DMS153 (cell line): ENCODE measurements at places on chromosomes 1 and 21.

- DNase-seq: no peak
Observed at GRCh38 chr1:88979749-88980116, 12.7 kb downstream of the KYAT3 start.

- no peak for DNase-seq
Observed at GRCh38 chr21:26077521-26077920, 93.0 kb downstream of the APP start.

DNA sequence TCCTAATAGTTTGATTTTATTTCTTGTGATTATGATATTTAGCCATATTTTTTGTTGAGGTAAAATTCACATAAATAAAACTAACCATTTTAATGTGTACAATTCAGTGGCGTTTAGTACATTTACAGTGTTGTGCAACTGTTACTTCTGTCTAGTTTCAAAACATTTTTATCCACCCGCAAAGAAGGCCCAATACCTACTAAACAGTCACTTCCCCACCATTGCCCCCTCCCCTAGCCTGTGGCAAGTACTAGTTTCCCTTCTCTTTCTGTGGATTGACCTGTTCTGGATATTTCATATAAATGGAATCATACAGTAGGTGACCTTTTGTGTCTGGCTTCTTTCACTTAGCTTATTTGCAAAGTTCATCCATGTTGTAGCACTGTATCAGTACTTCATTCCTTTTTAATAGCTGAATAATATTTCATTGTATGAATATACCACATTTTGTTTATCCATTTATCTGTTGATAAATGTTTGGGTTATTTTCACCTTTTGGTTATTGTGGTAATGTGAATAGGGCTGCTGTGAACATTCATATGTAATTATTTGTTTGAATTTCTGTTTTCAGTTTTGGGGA lies 4.1 kb downstream of the FLVCR1 start:
- no peak for DNase-seq

DNA sequence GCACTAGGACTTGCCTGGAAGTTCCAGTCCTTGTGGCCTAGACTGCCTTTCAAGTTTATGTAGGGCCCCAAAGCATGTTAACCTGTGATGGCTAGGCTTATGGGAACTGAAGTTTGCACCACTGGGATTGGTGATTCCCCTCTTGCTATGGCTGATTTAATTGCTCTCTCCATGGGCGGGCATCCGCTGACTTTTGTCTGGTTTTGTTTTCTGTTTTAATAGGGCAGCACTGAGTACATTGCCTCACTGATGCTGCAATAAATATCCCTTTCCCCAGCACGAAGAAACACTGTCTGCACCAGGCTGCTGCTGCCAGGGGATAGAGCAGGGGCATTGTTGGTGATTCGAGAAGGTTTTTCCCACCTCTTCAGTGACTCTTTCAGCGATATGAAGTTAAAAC lies 73.3 kb upstream of the PDE4B start:
- DNase-seq: no peak

- no peak for DNase-seq
Observed at GRCh38 chr1:84598846-84599741, 24.9 kb upstream of the CTBS start.

- no peak for DNase-seq
Observed at GRCh38 chr1:201631037-201631436, 92.1 kb downstream of the NAV1 start.

GRCh38 chr1:166139735-166140134 lies 27.1 kb downstream of the FAM78B start:
- no peak for DNase-seq

DNA sequence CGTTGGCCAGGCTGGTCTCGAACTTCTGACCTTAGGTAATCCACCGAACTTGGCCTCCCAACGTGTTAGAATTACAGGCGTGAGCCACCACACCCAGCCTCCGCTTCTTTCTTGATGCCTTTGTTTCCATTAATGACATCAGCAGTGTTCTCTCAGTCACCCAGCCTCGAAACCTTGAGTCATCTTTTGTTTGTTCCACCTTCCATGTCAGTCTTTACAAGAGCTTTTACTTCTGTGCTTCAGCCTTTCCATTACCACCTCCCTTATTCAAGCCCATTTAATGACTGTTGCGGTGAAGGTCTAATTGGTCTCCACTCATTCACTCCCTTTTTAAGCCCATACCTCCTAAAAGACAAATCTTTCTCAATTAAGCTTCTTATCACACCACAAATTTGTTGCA lies 146.6 kb upstream of the ADGRL2 start:
- DNase-seq: no peak

- no peak for DNase-seq
Observed at GRCh38 chr1:84773933-84774497, 83.8 kb upstream of the SSX2IP start.

DNA sequence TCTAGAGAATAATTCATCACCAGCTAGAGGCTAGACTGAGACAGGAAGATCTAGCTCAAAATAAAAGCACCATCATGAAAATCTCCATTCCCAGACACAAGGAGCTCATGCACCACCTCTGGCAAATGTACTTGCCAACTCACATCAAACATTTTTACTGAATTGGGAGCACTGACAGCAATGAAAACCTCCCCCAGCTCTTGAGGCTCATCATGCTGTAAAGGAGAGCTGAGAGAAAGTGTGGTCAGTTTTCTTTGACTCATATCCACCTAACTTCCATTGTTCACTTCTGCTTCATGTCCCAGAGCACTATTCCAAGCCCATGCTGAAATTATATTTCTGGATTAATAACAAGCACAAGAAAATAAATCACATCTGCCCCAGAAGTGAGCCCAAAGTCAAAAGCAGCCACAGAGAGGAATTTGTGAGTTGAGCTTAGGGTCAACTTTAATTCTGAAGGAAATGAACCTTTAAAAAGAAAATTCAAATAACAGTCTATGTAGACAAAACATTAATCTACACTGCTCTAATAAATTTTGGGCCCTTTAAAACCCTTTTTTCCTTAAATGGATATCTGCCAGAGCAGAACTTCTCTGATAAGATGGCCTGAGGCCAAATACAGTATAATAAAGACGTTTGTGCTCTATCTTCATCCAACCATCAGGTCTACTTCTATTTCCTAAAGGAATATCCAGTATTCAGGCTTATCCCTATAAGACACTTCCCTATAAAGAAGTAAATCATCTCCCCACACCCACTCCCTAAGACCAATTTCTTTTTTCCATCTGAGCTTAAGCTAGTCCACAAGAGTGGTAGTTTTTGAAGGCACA lies 85.9 kb upstream of the ADAM30 start:
- no peak for DNase-seq

- no peak for DNase-seq
Observed at GRCh38 chr1:2382621-2383361, 8.6 kb downstream of the MORN1 start.

DNA sequence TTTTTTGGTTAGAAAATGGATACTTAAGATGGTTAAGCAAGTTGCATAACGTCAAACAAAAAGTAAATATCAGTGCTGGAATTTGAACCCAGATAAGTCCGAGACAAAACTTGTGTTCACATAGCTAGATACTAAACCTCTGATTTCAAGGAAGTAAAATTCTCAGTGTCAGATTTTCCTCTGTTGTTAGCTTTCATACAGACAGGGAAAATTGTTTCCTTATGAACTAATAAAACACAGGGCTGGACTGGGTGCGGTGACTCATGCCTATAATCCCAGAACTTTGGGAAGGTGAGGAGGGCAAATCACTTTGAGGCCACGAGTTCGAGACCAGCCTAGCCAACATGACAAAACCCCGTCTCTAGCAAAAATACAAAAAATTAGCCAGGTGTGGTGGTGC lies 51.3 kb downstream of the PCNX2 start:
- DNase-seq: no peak

DNA sequence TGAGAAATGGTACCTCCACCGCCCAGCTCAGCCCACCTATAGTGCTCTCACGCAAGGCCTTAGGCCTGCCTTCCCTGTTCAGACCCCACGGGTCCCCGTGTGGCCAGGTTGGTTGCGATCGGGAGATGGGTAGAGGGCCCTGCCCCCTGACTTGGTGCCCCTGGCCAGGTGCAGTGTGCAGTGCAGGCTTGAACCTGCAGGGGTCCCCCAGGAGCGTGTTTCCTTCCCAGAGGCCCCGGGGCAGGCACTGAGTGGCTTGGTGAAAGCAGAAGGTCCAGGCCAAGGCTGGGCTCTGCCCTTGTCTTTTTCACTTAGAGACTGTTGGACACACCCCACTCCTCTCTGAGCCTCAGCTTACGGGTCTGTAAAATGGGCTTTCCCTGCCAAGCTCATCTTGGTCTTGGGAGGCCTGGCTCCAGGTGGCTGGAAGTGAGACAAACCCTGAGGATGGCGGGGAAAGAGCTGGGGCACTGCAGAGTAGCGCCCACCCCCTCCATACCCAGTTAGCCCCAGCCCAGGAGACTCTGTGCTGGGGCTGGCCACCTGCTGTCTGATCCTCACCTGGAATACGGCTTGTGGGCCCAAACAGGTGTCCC lies 9.3 kb upstream of the HES5 start:
- DNase-seq: no peak

DNA sequence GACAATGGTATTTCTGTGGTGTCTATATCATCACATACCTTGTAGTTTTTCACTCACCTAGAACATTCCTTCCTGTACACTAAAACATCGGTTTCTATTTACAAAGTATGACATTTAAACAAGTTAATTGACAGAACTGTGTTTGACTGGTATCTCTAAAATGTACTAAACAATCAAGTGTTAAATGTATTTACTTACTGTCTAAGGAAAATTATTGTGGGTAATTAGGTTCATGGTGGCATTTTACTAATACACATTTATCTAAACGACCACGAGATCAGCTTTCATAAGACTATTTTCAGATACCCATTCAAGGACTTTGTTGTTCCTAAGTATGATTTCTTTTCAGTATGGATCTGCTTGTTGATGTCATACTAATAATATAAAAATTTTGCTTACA lies 115.2 kb downstream of the ADGRL2 start:
- DNase-seq: no peak

DNA sequence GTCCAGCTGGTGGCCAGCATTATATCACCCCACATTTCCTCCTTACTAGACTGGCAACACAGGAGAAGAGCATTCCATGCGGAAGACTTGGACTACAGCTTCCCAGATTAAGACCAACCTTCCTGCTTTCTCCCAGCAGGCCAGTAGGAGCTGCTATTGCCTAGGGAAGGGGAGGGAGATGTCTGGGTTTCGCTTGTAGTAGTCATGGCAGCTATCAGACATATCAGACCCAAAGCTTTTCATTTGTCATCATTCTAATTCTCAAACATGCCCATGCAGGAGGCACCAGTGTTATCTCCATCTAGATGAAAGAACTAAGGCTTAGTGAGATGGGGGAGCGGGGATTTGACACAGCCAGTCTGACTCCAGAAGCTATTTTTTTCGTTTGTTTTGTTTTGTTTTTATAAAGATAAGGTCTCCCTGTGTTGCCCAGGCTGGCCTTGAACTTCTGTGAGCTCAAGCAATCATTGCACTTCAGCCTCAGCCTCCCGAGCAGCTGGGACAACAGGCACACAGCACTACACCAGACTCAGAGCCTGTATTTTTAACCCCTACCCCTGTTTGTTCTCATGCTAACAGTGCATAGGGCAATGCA lies 4.5 kb downstream of the PLA2G2A start:
- peak; percentile 20 for DNase-seq

DNA sequence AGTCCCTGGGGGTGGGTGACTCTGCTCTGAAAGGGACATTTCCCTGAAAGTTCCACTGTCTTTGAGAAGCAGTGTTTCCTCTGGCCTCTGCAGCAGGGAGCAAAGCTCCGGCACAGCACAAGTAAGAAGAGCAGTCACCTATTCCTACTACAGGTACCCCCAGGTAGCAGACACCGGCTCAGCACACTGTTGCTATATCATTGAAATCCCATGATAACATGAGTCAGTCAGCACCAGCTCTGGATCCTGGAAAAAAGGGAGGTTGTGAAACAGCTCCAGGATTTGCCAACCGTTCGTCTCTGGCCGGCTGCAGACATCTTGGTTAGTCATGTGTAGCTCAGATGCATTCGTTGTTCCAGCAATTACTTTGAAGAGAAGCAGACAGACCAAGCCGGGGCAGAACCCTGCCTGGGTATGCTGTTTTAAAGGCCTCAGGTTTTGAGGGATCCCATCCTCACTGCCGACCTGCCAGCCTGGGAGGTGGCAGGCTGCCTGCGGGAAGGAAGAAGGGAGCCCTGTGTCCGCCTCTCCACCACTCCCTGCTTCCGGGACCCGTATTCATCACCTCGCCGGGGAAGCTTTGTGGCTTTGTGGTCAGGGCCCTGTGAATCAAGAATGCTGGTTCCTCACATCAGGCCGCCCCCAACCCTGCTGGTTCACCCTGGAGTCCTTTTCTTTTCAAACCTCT lies 139.2 kb downstream of the CLIC6 start:
- DNase-seq: no peak

- no peak for DNase-seq
Observed at GRCh38 chr1:108600504-108600903, 40.6 kb downstream of the EEIG2 start.

DNA sequence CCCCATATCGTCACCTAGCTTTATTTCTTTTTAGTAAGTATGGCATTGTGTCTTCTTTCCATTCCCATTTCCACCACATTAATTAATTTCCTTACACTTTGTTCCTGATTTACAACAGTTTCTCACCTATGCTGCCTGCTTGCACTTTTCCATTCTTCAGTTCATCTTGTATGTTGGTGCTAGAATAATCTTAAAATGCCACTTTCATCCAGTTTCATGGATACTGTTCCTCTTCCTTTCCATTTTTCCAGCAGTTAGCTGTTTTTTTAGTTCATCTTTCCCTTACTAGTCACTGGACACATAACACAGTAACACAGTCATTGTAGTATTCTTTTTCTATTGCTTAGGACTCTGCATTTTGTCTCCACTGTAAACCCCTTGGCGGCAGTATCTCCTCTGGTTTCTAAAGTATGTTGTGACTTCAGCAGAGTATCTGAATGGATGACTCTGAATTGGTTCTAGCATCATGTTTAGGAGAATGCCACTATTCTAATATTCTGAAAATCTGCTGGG lies 2.1 kb downstream of the CDC7 start:
- DNase-seq: no peak

- no peak for DNase-seq
Observed at GRCh38 chr1:1216770-1217620, 3.0 kb upstream of the TNFRSF4 start.
